Cerebellar nuclear complex (tissue), 1 donor: ENCODE measurements at places on chromosomes 2 and 18.

- DNase-seq = no peak
Observed at GRCh38 chr2:60880643-60881046, 729 bp upstream of the REL start.

DNA sequence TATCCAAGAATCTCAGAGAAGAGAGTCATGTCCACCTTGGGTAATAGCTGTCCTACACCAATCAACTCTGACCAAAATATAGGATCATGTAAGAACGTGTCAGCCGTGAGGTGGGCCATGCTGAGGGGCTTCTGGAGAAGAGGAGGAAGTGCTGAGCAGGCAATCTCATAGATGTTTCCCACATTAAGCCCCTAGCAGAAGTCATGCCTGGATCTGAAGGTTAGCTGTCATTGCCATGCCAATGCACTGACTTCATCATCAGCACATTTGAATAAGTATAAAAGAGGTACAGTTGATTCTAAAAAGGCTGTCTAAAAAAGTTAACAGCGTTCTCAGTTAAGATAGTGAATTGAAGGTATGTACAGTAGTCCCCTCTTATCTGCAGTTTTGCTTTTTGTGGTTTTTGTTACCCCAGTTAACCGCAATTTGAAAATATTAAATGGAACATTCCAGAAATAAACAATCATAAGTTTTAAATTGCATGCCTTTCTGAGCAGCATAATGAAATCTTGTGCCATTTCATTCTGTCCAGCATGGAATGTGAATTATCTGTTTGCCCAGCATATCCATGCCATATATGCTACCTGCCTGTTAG, 67.2 kb upstream of the TMEM17 start:
- no peak for DNase-seq

DNA sequence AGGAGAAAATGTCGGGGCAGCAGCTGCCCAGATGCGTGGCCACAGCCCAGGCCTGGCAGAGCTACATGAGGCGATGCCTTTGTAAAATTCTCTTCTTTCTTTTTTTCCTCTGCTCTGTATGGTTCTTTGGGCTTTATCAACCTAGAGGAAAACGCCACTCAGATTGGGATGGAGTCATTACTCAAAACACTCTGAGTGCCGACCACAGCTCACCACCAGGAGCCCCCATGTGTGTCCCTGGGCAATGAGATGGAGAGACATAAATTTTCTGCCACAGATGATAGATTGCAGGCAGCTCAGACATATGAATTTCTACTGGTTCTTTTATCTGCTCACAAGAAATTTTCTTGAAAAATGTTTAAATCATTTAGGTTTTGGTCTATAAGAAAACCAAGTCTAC, 56.0 kb downstream of the PARD6G start:
- DNase-seq = no peak

DNA sequence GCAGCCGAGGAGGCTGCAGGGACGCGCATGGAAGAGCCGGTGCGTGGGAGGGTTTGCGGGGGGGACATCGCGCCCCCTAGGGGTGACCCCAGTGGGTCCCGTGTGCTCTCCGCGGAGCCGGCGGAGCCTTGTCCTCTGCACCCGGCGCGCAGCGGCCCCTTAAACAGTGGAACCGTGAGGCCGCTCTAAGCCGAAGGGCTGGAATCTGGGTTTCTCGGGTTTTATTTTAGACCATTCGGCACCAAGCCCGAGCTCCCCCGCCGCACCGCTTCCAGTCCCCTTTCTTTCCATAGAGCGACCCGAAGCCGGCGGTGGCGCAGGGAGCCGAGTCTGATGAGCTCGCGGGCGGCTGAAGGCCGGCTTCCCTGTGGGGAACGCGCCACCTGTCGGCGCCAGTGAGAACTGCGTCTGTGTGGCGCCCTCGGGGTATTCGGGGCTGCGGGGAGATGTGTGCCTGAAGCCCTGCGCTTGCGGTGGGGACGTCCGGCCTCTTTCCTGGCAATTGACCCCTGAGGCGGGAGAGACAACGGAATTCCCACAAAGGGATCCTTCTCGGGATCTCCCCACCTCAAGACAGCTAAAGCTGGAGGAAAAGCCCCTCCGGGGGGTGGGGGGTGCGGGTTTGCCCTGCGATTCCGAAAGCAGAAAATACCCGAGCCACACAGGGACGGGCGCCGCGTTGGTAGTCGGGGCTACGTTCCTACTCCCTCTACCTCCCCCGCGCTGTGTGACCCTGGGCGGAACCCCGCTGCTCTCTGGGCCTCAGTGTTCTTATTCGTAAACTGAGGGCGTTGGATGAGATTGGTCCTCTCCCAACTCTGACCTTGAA, 8.2 kb upstream of the EN1 start:
- DNase-seq = no peak

DNA sequence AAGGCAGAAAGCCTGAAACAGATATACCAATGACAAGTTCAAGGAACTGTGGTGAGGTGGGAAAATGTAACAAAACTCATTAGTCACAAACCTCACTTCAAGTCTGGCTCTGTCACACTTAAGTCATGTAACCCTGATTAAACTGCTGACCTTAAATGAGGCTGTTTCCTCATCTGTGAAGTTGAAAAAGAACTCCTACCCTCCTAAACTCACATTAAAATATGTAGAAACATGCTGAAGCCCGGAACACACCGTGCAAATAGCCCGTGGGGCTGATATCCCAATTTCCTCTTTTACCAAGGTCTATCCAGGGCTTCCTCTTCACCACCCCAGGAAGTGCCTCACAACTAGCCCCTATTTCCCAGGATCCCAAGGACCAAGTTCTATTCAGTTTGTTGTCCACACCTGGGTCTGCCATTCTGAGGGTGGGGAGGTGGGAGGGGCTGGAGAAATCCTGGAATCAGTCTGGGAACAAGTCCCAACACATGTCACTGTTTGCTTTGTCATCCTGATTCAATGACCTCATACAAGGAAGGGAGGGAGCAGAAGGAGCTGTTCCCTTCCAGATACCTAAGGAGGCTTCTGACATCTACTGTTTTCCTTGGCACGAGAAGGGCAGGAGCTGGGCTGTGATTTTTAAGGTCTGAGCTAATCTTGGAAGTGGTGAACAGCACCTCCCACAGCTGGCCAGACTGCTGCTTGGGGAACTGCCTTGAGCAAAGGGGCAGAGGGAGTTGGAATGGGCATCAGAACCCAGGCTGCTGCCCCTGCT, 42.3 kb downstream of the SLC4A1AP start:
- DNase-seq = no peak

DNA sequence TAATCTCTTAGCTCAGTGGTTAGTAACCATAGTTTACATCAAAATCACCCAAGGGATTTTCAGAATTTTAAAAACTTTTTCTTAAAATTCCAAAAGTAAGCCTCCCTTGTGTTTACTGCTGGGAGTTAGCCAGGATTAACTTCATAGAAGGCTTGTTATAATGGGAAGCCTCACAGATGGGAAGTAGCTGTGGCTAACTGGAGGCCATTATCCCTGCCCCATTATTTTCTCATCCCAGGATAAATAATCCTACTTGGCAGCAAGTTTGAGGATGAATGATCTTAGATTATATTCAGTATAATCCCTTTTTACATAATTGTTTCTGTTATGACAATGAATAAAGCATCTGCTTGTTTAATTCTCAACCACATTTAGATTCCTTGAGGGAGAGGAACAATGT, 25.5 kb downstream of the PLEK start:
- no peak for DNase-seq

GRCh38 chr2:71282493-71282892, 49.1 kb upstream of the ZNF638 start:
- DNase-seq = no peak

DNA sequence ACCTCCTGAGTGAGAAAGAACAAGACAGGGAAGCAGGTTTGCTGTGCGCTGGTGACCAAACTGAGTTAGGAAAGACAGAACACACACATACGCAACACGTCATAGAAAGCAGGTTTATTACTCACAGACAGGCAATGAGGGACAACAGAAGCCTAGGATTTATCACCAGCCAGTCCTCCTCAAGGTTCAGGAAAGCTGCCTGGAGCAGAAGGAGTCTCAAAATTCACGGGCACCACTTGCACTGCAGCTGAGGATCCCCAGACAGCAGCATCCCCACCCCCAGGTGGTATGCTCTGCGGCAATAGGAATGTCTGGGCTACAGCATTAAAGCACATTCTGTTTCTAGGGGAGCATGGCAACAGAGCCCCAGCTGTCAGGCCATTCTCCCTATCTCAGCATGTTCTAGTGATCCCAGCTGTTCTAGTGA, 284.4 kb upstream of the RGPD4 start:
- no peak for DNase-seq

GRCh38 chr2:198072655-198073054, 268.3 kb downstream of the PLCL1 start:
- DNase-seq = no peak

DNA sequence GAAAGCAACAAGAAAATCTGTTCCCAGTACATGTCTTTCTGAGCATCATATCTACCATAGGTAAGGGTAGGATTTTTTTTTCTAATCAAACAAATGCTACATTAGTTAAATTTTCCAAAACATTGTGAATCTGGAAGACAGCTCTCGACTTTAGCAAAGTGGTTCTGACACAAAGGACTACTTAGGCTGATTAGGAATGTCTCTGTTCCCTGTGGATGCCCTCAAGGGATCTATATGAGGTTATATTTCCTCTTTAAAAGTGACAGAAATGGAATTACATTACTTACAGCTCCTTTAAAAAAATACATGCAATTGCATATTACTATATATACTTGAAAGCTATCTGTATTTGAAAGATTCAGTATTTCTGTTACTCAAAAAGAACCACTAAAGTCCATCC, 15.4 kb downstream of the NYAP2 start:
- DNase-seq = no peak

DNA sequence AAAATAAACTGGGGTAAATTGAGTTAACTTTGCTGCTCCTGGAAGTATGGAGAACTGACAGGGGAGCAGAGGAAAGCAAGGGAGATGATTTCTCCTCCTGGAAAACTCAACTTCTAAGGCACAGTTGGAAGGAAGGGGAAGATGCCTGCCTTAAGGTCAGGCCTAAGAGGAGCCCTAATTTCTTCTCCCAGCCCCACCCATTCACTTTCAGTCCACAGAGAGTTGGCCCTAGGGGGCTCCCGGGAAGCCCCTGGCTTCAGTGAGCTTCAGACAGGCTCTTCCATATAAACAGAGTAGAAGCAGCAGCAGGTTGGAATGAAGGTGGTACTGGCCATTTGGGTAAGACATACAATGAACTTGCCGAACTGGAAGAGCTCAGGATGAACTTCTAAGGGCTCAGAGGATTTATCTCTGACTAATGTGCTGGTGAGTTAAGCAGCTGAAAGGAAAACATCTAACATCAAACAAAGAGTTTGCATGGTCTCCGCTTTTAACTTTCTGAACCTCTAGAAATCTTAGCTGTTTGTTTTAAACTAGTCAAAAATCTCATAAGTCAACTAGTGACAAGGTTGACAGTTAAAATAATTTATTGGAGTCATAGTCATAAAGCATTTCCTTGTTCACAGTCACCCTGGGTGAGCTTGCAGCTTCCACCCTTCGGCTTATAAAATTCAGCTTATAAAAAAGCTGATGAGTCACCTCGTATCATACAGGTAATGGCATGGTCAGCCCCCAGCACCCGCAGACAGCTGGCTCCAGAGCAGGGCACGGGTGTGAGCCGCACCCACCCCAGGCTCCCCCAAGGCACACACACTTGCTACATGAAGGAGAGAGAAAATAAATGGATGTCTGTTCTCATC, 9.8 kb downstream of the MALL start:
- DNase-seq = no peak

DNA sequence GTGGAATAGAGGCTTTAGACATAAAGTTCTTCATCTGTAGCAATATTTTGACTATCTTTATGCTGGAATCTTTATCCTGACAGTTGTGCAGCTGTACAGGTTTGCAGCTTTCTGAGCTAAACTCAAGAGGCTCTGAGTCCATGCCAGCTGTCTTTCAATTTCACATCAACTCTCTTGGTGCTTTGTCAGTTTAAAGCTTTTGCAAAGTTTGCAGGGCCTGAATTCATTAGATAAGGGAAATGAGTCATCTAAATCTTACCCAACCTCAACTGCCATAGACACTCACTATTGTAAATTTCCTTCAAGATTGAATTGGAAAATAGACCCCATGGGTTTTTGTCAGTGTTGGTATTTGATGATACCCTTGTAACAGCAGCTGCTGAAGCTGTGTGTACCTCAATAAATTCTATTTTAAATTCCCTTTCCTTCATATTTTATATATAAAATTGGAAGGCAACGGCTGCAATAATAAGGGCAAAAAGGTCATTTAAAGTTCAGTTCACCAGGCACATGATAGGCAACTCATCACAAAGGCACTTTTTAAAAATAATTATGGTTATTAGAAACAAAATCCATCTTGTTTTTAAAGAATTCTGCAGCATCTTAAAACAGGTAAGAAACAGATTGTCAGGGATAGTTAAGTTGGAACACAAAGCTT, 169.9 kb upstream of the SLC39A10 start:
- no peak for DNase-seq

DNA sequence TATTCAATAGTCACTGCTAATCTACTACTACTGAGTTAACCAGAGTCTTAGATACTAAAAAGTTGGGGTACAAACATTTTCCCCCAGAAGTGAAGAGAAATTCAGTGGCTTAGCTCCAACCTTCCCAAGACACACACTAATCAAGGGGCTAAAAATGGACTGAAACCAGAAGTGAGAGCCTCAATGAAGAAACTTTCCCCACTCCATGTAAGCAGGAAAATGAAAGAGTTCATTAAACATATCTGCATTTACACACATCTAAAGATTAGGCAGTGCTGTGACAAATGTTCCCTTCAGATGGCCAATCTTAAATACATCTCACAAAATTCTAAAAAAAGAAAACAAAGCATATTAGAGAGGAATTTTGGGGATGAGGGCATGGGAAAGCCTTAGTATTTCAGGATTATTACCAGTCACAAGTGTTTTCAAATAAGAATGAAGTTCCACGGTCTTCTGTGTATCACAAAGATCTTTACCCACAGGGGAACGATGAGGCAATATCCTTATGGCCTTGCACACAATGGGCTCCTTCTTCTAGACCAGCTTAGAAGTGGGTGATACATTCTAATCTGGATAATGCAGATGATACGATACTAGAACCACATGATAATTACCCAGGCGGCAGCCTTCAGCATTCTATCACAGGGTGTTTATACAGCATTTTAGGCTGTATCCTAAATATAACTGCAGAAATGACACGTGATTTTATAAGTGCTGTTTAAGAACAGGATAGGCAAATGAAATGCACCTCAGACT, 17.1 kb downstream of the ANKRD44 start:
- no peak for DNase-seq

DNA sequence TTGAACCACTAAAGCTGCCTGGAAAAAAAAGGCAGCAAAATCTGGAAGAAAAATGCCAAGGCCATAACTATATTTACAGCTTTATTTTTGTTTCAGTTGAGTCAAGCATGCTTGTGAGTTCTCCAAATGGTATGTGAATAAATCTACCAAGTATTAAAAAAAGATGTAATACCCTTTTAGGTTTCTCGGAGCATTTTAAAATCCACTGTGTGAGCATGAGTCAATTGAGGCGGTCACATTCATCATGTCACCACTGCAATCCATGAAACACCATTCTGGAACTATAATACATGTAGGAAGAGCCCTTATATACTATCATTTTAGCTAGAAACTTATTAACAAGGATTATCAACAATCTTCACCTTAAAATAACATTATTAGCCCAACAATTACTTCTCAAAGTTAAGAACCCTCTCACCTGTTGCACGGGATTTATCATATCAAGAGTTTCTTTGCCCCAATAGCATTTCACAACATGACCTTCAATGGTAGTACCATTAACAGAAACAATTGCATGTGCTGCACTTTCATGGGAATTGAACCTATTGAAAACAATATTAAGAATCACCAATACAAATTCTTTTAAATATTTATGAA, 24.2 kb upstream of the C2orf42 start:
- no peak for DNase-seq

GRCh38 chr2:177724398-177725287, 332.1 kb downstream of the AGPS start:
- no peak for DNase-seq

GRCh38 chr2:134973241-134974138, 54.9 kb downstream of the CCNT2 start:
- DNase-seq = no peak
